ENCODE measurements at places on chromosomes 6 and 20.

GRCh38 chr6:161274898-161275297 is 1.0 kb upstream of the AGPAT4 start:
- no peak for DNase-seq

GRCh38 chr6:111788379-111789276 is 84.6 kb downstream of the FYN start:
- no peak for DNase-seq

GRCh38 chr6:67888886-67889681 is 746.0 kb upstream of the ADGRB3 start:
- no peak for DNase-seq

GRCh38 chr20:47455133-47456040 is 46.3 kb upstream of the NCOA3 start:
- DNase-seq = no peak

GRCh38 chr6:40989204-40990169 is 49.5 kb downstream of the UNC5CL start:
- no peak for DNase-seq

DNA sequence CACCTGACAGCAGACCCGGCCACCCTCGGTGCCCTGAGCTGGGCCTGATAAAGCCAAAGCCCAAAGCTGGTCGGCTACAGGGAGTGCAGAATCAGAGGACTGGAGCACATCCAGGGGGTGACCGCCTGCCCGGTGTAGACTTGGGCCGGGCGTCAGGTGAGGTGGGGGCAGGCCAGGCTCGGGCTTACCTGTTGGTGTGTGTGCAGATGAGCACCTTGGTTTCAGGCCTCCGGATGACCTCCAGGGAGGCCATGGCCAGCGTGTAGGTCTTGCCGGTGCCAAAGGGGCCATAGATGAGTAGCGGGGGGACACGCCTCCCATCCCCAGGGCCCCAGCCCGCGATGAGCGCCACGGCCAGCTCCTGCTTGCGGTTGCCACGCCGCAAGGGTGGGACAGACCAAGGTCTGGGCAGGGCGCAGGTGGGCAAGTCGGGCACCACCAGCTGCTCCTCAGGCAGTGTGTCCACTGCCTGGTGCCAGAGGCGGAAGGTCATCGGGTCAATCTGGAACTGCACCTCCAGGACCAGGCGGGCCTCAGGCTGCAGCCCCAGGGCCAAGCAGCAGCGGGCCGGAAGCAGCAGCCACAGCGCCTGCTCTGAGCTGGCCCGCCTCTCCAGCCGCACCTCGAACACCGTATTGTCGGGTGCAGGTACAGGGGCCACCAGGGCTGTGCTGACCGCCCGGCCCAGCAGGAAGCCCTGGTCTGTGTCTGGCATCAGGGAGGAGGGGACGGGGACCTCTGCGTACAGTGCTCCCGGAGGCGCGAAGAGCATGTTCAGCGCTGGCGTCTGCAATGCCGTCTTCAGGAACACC is 5.7 kb downstream of the HELZ2 start:
- DNase-seq = no peak

DNA sequence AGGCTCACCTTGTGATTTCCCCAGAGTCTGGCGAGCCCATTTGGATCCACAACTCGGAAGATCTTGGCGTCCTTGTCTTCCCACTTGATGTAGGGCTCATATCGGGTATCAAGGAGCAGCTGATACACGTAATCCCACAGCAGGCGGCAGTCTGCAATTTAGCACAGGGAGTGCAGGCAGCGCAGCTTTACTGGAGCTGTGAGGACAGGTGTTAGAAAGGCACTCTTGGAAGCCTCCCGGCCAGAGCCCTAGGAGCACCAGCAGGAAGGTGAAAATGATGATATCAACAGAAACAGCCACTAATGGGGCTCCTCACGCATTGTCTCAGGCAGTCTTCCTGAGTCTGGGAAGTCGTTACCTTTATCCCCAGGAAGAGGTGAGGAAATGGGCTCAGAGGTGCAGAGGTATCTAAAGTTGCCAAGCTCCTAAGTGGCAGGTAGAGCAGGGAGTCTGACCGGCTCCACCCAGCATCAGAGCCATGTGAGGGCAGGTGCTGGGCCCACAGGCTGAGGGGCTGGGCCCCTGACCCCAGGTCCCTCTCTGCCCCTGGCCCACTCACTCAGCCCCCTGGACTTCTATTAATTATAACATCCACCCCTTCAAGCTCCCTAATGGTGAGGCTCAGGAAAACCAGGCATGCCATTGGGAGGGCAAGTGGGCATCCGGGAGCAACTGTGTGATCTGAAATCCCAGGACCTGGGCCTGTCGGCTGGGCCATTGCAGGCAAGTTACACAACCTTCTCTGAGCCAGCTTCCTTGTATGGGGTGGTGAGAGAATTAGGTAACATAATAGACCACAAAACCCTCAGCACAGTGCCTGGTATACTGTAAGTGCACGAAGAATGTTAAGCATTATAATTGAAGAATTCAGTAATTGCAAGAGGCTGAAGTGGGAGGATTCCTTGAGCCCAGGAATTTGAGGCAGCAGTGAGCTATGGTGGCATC is 18.3 kb downstream of the ETV7 start:
- DNase-seq = no peak

- no peak for DNase-seq
Observed at GRCh38 chr6:106553440-106553839, 75.9 kb downstream of the RTN4IP1 start.

DNA sequence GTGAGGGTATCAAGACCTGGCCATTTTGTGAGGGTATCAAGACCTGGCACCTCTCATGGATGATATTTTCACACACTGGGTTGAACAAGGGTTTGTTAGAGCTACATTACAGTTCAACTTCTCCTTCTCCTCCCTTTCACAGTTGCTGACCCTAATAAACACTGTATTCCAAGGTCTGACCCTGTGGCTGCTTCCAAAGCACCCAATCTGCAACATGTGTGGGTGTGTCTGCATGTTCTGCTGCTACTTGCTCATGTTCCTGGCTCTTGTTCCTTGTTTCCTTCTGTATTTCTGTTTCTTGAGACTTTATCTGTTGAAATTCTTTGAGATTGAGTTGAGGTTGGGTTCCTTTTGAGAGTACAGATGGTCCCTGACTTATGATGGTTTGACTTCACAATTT is 162.1 kb upstream of the GMDS start:
- no peak for DNase-seq

DNA sequence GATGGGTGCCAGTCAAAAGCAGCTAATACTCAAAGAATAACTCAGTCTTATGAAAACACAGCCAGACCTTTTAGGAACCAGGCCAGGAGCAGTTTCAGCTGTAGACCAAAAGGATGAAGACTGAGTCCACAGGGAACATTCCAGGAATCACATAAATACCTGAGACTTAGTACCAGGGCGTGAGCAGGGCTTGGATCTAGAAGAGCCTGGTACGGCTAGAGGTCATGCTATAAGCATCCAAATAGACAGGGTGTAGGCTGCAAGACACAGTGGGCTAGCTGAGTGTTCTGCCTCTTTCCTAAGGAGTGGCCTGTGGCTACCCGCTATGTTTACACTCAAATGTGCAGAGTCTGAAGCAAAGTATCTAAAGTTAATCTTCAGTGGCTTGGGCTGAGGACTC is 29.5 kb upstream of the LRRC1 start:
- DNase-seq = no peak

DNA sequence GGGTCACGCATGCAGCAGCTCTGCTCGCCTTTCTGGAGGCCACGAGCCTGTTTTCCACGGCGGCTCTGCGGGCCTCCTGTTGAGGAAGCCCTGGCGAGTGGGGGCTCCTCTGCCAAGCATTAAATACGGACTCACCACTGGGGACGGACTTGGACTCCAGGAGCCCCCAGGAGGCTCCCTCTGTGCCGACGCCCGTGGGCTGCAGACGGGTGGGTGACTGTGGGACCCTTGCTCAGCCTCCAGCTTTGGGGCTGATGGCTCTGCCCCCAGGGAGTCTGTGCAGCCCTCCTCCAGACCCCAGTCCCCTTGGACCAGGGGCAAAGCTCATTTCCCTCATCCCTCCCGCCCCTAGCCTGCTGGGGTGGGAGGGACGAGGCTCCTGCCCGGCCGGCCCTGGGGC is 236.2 kb downstream of the TAF4 start:
- DNase-seq = no peak

DNA sequence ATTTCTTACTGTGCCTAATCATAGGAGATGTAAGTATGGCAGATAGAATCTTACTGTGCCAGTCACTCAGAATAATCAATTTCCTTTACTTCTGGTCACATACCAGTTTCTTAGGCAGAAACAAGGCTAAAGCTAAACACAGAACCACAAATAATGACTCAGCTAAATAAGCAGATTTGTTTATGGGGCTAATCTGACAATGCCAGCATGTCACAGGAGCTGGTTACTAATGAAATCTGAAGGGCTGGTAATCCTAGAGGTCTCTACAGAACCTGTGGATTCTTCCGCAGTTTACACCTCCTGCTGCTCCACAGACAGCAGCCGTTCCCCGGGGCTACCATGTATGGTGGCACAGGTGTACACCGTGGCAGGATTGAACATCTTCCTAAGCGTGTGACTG is 80.8 kb downstream of the LYRM4 start:
- no peak for DNase-seq

GRCh38 chr20:63125838-63126601 is 89.9 kb downstream of the YTHDF1 start:
- no peak for DNase-seq

GRCh38 chr6:161273274-161273751 is 548 bp downstream of the AGPAT4 start:
- no peak for DNase-seq

DNA sequence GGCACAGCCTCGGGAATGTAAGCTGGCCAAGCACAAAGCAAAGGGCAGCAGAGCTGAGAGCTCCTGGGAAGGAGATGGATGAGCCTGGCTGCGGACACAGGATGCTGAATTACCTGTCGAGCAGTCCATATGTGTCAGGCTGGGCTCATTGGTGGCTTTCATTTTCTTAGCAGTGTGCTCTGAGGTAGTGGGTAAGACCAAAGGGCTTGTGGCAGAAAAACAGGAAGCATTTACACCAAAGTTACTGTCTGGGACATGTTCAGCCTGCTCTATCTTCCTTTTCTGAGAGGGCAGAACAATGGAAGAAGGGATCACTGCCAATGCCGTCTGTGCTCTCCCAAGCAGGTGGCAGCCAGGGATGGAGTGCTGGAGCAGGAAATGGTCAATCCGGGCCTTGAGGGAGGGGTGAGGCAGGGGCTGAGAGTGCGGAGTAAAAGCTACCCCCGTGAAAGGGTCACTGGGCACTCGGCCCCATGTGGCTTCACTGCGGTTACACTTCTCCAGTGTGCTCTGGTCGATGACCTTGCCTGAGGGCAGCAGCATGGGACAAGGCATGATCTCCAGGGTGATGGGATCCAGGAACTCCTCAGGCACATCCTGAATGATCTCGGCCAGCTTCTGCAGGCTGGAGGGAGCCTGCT is 36.9 kb upstream of the AVP start:
- DNase-seq = no peak

DNA sequence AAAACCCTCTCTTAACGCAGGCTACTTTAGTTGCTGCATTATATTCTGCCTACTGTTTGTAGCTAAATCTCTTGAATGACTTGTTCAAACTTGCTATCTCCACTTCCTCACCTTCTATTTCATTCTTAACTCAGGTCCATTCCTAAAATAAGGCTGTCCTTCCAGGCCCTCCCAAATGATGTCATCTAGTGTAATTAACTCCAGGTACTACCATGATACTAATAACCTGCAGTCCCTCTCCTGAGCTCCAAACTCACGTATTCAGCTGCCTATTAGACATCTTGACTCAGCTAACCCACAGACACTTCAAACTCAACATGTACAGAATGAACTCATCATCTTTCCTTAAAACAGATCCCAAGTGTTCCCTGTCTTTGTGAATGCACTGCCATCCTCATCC is 10.5 kb upstream of the TOP1 start:
- DNase-seq = no peak

DNA sequence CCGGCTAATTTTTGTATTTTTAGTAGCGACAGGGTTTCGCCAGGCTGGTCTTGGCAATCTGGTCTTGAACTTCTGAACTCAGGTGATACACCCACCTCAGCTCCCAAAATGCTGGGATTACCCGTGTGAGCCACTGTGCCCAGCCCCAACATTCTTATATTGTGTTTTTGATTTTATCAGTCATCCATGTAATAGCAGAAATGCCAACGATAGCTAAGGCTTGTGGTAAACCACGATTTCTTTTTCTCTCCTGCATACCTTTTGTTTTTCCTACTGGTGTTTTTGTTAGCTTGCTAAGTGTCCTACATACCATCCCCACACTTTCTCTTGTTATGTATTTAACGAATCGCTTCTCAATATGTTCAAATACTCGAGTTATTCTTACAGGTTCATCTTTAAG is 12.1 kb downstream of the PHACTR2 start:
- DNase-seq = no peak

DNA sequence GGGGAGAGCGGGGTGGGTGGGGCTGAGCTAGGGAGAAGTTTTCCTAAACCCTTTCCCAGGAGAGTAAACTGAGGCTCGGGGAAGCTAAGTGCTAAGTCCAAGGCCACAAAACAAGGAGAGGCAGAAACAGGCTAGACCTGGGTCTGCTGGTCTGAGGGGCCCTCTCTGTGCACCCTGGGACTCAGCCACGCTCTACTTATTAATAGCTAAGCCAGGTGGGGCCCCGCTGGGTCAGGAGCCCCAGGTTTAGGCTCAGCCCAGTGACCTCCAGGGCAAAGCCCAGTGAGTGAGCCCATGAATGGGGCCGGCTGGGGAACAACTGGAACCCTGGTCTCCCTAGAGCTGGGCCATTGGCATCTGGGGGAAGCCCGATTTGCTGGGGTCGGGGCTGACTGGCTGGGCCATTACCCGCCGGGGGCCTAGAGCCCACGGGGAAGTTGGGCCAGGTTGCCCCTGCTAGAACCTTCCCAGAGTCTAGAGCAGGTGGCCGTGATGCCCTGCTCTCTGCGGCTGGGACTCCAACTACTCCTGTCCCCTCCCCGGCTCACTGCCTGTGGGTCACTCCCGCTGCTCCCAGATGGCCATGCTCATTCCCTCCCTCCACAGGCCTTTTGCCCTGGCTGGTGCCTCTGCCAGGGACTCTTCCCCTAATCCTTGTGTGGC is 24.1 kb upstream of the NOL4L start:
- no peak for DNase-seq
